ENCODE measurements at places on chromosomes 16 and 17.

DNA sequence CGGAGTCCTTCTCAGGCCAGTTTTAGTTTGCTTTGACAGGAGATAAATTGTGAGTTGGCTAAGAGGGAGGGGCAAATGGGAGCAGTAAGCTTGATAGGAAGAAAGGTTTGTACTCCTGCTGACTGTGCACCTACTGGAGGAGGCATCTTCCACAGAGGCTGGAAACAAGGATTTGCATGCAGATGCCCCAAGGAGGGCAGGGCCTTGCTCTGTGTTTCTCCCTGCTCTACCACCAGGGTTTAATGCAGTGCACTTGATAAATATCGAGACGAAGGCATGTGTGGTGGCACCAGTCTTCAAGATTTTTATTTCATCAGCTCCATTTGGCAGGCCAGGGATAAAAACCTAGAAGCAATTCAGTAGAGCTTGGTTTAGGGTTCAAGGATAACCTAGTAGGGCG lies 210.5 kb upstream of the C16orf82 start:
- DNase-seq: no peak

DNA sequence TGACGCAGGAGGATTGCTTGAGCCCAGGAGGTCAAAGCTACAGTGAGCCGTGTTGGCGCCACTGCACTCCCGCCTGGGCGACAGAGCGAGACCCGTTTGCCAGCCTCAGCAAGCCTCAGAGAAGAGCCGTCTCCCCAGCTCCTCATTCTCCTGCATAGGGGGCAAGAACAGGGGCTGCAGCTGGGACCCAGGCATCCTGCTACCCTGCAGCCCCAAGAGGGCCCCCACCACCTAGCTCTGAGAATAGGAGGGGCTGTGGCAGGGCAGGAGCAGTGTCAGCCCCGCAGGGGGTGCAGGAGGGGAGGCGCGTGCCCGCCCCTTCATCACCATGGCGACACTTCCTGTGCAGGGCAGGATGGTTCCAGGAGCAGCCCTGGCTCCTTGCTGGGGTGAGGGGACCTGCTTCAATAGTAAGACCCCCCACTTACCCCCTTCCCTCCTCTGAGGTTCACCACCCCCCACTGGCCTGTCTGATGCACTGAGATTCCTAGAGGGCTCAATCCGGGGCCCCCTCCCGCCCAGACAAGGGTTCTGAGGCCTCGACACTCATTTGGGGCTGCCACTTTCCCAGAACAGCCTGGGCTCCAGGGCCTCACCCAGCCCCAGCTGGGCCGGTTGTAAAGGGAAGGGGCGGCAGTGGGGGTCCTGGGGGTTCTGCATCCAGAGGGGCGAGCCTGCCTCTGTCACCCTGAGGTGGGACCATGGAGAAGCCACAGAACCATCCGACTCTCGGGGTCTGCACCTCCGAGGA lies 20.2 kb downstream of the VASN start:
- DNase-seq: peak; percentile 12

- no peak for DNase-seq
Observed at GRCh38 chr16:3022684-3023414, 893 bp downstream of the HCFC1R1 start.

DNA sequence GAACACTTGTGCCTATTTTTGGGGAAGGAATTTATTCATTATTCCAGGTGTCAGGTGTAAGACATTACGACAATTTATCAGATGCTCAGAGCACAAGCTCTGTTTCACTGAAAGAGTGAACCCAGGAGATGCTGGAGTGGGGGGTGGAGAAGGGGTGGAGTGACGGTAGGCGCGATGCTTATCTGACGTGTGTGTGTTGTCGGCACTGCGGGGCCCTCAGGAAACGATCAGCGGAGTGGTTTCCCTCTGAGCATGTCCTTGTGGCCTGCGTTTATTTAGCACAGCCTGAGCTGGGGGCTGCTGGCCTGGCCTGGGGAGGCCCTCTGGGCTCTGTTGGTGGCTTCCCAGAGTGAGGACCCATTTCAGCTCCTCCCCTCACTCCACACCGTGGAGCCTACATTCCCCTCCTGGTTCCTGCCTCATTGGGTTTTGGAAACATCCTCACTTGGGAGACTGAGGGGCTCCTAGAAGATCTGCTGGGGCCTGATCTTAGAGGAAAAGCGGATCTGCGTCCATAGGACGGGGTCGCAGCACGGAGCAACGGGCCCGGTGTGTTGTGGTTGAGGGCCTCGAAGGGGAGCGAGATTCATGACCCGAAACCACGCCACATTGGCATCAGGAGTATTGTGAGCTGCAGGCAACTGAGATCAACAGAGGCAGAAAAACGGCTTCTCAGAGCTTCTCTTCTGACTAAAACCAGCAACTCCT lies 19.0 kb upstream of the GNG13 start:
- DNase-seq: no peak

DNA sequence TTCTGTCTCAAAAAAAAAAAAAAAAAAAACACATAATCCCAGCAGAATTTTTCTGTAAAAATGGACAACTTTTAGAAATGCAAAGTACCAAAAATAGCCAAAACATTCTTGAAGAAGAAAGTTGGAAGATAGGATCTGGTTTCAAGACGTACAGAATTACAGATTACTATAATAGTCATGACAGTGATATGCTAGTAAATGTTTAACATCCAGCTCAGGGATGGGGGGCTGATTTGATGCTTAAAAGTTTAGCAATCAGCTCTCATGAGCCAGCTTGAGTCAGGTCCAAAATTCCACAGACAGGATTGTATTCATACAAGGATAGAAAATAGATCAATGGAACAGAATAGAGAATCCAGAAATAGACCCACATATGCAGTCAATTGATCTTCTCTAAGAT lies 100.5 kb downstream of the CYB561 start:
- DNase-seq: no peak

GRCh38 chr17:47707056-47707804 lies 13.3 kb downstream of the TBKBP1 start:
- no peak for DNase-seq

DNA sequence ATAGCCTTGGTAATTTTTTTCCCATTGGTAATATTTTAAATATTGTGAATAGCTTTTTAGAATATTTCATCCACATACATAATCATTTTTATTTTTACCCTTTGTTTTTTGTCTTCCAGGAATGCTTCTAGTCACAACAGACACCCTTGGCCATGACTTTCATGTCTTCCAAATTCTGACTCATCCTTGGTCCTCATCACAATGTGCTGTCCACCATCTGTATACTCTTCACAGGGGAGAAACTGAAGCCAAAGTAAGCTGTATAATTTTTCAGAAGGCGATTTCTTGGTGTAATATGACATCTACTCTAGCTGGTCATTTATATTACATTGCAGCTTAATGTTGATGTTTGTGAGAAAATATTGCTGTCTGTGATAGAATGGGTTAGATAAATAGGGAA lies 269.4 kb downstream of the BCAS3 start:
- DNase-seq: no peak

GRCh38 chr16:49542391-49542891 lies 168.8 kb downstream of the C16orf78 start:
- DNase-seq: peak; percentile 31

GRCh38 chr17:80388175-80388574 lies 26.8 kb upstream of the ENDOV start:
- no peak for DNase-seq

DNA sequence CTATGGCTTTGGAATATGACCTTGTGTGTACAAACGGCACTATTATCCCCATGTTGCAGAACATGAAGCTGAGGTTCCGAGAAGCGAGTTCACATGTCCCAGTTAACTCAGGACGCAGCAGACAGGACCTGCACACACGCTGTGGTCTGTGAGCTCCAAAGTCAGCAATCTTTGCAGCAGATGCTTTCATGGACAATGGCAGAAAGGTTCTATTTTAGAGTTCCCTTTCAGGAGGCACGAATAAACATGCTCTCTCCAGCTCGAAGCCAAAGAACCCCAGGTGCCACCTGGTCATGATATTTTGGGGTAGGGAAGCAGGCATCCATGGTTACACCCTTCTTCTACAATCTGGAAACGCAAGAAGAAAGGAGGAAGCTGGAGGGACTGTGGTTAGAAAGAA lies 412.0 kb downstream of the TMEM114 start:
- no peak for DNase-seq

DNA sequence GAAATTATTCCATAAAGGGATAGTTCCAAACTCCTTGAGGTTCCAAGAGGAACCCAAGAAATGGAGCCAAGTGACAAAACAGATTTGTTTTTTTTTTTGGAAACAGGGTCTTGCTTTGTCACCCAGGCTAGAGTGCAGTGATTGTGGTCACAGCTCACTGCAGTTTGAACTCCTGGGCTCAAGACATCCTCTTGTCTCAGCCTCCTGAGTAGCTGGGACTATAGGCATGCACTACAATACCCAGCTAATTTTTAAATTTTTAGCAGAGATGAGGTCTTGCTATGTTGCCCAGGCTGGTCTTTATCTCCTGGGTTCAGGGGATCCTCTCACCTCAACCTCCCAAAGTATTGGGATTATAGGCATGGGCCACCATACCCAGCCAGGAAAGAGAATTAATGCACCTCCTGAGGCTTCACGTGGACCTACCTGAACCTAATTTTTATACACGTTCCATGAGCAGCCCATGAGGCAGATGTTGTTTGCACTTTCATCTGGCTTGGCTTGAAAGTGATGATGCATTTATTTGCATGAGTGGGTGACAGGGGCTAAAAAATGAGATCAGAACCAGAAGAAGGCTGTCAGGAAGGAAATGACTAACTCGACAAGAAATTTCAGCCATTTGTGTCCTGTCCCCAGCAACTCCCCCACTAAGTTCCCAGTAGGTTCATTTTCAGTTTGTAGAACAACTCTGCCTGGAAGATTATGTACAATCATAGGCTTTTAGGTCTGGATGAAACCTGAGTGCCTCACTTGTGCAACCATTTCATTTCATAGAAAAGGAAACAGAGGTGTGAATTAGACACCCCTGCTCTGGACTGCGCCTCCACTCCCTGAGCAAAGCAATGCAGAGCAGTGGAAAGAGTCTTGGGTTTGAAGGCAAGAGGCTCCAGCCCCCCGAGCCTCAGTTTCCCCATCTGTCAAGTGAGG lies 10.3 kb upstream of the IRF8 start:
- DNase-seq: no peak

- DNase-seq: no peak
Observed at GRCh38 chr16:22194707-22195444, 11.2 kb upstream of the EEF2K start.

DNA sequence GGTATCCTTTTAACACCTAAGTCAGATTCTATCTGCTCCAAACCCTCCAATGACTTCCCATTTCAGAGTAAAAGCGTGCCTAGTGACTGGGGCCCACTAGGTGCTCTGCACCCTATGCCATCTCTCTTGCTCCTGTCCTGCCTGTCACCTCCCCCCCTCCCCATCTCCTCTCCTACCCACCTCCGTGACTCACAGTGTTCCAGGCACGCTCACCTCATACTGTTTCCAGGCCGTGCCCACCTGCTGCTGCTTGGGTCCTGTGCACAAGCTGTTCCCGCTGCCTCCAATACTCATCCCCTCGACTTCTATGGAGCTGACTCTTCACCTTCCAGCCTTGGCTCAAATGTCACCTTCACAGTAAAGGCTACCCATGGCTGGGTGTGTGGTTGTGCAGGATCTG lies 21.7 kb downstream of the DNAH3 start:
- DNase-seq: no peak

DNA sequence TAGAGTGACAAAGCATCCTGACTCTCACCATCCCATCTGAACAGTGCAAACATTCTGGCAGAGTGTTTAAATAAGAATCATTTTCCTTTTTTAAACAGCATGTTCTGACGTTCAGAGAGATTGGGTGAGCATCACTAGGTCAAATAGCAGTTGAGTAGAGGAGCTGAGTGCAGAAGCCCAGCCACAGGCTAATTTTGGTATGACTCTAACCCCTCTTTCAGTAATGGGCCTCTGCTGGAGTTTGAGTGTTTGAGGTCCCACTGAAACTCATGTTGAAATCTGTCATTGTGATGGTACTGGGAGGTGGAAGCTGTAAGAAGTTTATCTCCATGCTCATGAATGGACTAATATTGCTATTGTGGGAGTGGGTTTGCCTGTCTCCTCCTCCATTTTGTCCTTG lies 194.4 kb downstream of the SALL1 start:
- no peak for DNase-seq

GRCh38 chr17:57984261-57984890 lies 3.7 kb downstream of the VEZF1 start:
- no peak for DNase-seq

GRCh38 chr16:27678955-27679354 lies 129.0 kb downstream of the KATNIP start:
- no peak for DNase-seq

DNA sequence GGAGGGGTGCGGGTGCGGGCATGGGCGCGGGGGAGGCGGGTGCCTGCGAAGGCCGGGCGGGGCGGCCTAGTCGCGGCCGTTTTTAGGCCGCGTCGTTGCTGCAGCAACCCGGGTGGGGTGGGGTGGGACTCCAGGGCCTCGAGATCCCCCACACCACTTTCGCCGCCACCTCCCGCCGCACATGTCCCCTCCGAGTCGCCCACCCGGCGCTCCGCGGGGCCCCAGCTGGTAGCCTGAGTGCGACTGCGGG lies 11.3 kb downstream of the TBX2 start:
- no peak for DNase-seq

DNA sequence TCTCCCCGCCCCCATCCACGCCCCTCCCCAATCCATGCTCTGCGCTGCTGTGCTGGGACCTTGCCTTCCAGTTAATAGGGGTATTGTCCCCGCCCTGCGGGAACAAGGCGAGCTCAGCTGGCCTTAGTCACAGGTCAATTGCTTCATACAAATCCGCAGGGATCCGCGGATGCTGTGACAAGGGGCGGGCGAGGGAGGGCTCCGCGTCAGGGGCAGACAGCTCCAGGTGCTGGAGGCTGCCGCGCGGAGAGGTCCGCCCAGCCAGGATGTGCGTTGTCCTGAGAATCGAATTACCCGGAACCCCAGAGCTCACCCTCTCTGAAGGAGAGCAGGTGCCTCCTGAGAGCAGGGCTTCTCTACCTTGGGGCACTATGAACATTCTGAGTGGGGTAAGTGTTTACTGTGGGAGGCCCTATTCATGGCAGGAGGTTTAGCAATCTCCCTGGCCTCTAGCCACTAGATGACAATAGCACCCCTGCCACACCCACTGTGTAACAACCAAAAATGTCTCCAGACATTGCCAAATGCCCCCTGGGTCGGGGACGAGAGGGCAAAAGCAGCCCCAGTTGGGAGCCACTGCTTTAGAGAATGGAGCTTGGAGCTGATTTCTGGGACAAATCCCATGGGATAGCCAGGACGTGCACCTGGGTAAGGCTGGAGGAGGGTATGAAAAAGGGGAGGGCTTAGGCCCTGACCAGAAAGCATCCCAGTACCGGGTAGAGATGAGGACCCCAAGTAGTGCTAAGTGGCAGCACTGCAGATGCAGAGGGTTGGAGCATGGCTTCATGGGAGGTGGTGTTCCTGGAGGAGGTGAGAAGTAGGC lies 138.2 kb downstream of the CYLD start:
- DNase-seq: peak; percentile 65

- DNase-seq: peak; percentile 6
Observed at GRCh38 chr17:21119247-21119918, 7.4 kb upstream of the DHRS7B start.

GRCh38 chr17:4173781-4174180 lies 30.8 kb downstream of the CYB5D2 start:
- no peak for DNase-seq

- no peak for DNase-seq
Observed at GRCh38 chr16:84884596-84885341, 65.0 kb downstream of the CRISPLD2 start.

- peak; percentile 30 for DNase-seq
Observed at GRCh38 chr17:64081802-64082799, 47.8 kb downstream of the ERN1 start.
